SW480 (cell line): ENCODE measurements at places on chromosomes 12 and 14.

- peak; percentile 27 for DNase-seq
These were observed 119.8 kb downstream of the SINHCAF start for GRCh38 chr12:31206038-31206670.

- DNase-seq = no peak
These were observed 25.7 kb downstream of the TSPAN9 start for GRCh38 chr12:3102771-3103410.

GRCh38 chr12:12503384-12504078, 59.1 kb downstream of the DUSP16 start:
- DNase-seq = no peak

GRCh38 chr12:98830657-98831056, 185.6 kb downstream of the APAF1 start:
- DNase-seq = no peak

- no peak for DNase-seq
These were observed 215.0 kb downstream of the KIF26A start for GRCh38 chr14:104353221-104353920.

GRCh38 chr12:124365726-124366430, 71.0 kb downstream of the RFLNA start:
- DNase-seq = no peak

- no peak for DNase-seq
These were observed 474.8 kb downstream of the NRXN3 start for GRCh38 chr14:78644824-78645559.

- no peak for DNase-seq
These were observed 266.8 kb upstream of the CLEC14A start for GRCh38 chr14:38522724-38523123.

GRCh38 chr14:95490727-95491451, 25.6 kb downstream of the SYNE3 start:
- DNase-seq = peak; percentile 66

DNA sequence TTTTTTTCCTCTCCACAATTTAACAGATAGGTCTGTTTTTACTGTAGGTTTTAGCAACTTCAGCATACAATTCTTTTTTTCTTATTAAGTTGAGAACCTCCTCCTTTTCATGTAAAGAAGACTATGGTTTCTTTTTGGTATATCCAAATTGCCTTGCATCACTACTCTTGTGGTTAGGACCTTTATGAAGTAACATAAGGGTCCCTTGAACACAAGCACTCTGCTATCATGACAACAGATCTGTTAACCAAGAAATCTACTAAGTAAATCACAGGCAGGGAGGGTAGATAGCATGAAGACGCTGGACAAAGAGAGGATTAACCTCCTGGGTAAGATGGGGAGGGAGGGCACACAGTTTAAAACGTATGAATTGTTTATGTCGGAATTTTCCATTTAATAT, 380.6 kb downstream of the CCDC91 start:
- no peak for DNase-seq

GRCh38 chr12:105741786-105742566, 396.8 kb downstream of the NUAK1 start:
- no peak for DNase-seq

- no peak for DNase-seq
These were observed 23.7 kb downstream of the NCOR2 start for GRCh38 chr12:124543590-124544310.

GRCh38 chr14:45867046-45867894, 614.3 kb upstream of the MIS18BP1 start:
- no peak for DNase-seq

- DNase-seq = peak; percentile 18
These were observed 147.4 kb upstream of the EGLN3 start for GRCh38 chr14:34098045-34098984.

- DNase-seq = no peak
These were observed 105.7 kb upstream of the RASSF8 start for GRCh38 chr12:25852792-25853191.
